ENCODE measurements at places on chromosomes 4 and X. TPM values are rescaled to one million over a fixed set of nuclear protein-coding genes. Genes with fewer than 3 reads are reported as not detected.

GRCh38 chrX:34381241-34381640, 249.1 kb upstream of the FAM47A start:
- no peak for ATAC-seq

DNA sequence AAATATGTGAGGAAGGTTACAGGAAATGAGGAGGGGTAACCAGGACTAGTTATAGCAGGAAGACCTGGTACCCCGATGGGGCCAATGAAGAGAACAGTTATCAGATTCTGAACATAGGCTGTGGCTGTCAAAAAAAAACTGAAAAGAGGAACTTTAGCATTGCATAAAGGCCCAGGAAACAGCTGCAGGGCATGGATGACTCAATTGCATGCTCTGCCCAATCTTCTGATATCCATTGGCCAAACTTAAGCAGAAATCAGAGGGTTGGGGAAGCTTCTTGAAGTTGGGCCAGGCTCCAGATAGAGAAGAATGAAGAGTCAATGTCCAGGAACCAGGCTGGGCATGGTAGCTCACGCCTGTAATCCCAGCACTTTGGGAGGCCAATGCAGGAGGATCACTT, 1222.4 kb upstream of the PRKX start:
- no peak for ATAC-seq

- ATAC-seq = no peak
Observed at GRCh38 chr4:96016634-96017299, 176.9 kb downstream of the PDHA2 start.

Gene SMIM10
- 0.84 TPM for total RNA-seq

Gene GYPE
- total RNA-seq = not detected

Gene SSX2
- total RNA-seq = not detected
